NCI-H1930 (cell line): ENCODE measurements at places on chromosomes 1 and 21.

DNA sequence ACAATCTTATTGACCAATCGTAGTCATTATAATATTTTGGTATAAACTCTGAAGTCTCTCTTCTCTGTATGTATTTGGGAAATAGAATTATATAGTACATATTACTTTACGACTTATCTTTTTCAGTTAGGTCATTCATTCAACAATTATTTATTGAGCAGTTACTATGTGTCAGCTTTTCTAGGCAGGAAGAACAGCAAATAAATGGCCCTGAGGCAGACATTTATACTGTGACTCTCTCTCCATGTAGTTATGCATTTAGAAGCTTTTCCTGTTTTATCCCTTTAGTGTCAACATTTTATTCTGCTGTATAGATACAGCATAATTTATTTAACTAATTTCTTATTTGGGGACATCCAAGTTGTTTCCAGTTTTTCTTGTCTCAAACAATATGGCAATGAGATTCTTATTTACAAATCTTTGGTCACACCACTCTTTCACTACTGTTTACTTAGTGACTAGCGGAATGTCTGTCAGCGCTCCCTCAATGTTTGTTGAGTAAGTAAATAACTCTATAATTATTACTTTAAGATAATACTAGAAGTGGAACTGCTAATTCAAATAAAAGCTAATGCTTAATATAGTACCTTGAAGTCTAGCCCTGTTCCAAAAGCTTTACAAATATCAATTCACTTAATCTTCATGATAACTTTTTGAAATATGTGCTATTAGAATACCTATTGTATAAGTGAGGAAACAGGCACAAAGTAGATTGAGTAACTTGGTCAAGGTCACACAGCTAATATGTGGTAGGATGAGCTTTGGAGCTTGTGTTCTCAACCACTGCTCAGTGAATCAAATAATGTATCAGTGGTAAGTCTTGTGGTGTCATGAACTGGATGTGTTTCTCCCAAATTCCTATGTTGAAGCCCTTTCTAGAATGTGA is 465.6 kb downstream of the SIPA1L2 start:
- DNase-seq = no peak

GRCh38 chr1:91400133-91400725 is 4.4 kb downstream of the HFM1 start:
- DNase-seq = no peak

DNA sequence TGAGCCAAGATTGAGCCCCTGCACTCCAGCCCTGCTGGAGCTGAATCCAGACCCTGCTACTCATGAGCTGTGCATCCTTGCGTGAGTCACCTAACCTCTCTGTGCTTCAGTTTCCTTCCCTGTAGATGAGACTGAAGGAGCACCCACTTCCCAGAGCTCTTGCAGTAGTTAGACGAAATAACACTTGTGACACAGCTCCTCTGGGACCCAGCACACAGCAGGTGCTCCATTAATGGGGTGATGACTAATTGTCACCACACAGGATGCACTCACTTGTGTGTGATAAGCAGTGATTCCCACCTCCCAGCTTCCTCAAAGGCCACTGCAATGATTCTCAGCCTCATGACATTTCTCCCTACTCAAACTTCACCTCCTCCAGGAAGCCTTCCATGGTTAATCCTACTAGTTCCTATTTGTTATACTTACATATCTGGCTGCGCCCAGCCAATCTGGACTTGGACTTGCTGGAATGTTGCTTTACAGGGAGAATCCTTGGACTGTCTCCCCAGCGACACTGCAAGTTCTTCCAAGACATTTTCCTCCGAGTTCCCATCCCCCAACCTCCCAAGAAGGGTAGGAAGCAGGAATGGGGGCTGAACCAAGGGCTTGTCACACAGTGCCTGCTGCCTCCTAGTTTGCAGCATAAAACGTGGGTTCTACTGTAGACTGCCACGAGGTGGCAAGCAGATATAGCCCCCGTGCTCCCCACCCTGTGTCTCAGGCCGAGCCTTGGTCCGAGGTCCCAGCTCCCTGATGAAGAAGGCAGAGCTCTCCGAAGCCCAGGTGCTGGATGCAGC is 17.2 kb downstream of the DRAXIN start:
- no peak for DNase-seq

- no peak for DNase-seq
These were observed 59.1 kb downstream of the PLXNA2 start for GRCh38 chr1:208184966-208185654.

DNA sequence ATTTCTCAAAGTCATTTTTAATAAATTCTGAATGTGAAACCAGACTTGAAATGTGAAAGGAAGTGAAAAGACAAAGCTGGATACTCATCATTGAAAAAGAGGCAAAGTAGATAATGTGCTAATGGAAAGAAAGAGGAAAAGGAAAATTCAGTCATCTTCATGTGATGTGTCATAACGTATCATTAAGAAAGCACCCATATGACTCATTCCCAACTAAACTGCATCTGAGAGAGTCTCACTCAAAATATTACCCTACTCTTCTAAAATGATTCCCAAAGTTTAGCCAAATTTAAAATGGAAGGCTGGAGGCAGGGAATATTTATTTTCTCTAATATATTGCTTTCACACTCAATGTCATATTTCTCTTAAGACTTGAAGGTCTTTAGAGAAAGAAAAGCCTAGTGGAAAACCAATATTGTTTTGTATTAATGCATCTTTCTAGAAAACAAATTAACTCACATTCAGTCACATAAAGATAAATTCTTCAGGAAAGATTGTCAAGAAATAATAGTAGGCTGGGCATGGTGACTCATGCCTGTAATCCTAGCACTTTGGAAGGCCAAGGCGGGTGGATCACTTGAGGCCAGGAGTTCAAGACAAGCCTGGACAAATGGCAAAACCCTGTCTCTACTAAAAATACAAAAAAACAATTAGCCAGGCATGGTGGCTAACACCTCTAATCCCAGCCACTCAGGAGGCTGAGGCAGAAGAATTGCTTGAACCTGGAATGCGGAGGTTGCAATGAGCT is 129.9 kb downstream of the SLC30A10 start:
- DNase-seq = no peak

- DNase-seq = no peak
These were observed 39.2 kb downstream of the CDK18 start for GRCh38 chr1:205543351-205544301.

DNA sequence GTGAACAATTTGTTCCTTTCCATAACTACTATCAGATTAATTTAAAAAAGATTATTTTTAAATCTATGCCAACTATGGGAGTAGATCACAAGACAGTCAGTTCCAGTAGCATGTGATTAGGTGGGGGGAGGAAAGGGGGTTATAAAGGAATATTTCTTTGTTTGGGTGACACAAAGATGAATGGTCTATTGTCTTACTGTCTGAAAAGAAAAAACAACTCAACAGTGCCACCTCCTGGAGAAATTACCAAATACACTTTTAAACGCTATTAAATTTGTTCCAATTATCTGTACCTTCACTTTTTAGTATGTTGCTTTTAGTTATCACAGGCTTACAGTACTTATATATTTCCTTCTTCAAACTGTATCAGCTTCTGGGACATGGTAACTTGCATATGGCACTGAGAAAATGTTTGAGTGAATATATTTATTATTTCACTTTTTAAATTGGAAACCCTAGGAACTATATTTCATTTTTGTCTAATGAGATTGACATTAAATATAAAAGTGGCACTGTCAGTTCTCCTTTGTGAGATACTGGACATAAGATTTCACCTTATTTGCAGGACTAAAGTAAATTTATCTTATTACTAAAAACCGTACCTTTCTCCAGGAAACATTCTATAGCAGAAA is 1.7 kb upstream of the SORT1 start:
- peak; percentile 53 for DNase-seq

DNA sequence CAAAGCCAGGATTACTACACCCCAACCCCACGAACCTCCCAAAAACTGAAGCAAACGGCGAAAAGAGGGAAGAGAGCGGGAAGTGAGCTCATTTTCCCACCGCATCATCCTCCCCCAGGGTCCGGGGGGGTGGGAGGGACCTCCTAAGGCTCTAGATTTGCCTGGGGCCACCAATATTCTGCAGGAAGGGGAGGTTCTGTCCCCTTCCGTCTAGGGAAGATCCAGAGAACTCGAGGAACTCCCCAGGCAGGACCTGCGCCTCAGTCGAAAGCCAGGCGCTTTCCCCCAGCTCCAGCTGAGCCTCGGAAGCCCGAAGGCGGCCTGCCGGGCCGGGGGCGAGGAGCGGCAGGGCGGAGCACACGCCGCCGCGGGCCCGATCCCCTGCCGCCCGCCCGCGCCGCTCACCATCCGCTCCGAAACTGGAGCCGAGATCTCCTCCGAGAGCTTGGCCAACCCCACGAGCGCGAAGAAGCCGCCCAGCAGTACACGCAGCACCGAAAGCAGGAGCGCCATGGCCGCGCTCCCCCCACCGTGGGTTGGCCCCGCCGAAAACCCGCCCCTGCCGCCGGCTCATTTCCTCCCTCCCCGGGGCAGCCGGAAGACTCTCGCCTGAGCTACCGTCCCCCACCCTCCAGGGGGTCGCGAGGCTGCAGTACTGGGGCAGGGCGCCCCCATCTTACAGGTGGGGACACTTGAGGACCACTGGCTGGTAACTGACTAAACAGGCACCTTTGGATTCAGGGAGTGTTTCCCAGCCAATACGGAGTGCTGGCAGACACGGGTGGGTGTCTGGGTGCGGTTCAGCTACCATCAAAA is at the start of gene TMEM35B:
TMEM35B (minus strand) TSS at position 555 of the 816 bp plus-strand sequence; CDS start at position 513, 42 bp downstream.
- no peak for DNase-seq

GRCh38 chr1:243496806-243497205 is 241.0 kb downstream of the SDCCAG8 start:
- DNase-seq = no peak

GRCh38 chr1:229856009-229856650 is 210.9 kb upstream of the GALNT2 start:
- no peak for DNase-seq

DNA sequence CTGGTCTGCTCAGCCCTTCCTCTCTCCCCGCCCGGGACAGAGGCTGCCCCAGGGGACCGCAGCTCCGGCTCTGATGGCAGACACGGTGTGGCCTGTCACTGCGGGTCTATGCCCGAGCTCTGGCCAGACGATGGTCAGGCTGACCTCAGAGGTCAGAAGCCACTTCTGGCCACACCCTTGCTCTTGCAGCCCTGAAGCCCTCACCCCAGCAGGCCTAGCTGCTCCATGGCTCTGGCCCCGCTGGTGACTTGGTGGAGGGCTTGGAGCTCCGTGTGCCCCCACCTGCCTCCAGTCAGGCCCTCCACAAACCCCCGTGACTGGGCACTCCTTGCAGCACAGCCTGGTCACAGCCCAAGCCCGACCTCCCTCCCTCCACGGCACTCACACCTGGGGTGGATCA is 47.6 kb downstream of the PRDM16 start:
- no peak for DNase-seq

GRCh38 chr1:54609301-54609921 is 13.9 kb downstream of the FAM151A start:
- no peak for DNase-seq

DNA sequence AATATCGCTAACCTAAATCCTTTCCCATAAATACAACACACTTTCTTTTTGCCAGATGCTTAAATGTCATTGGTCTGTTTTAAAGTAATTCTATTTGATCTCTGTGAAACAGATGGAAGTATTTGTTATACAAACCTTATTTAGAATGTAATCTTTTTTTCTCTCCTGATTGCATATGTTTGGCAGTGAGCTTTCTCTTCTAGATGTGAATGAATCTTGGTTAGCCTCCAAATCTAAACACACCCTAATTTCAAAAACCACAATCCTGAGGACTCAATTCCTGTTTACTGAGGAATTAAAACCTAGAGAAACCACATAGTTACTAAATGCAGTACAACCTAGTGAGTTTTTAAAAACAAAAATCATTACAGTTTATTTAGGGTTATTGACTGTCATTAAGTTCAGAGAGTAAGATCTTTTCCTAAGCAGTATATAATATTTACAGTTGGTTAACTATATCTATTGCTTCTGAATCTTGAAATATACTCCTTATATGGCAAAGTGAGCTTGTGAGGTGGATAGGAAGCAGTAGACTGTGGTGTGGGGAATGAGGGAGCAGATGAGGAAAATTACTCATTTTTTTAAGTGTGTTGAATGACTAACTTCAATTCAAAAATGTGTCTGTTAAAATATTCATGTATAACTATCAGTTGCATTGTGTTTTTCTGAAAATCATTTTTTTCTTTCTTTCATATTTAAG is 218.7 kb downstream of the FMN2 start:
- DNase-seq = no peak

GRCh38 chr1:58982259-58982998 is 198.6 kb upstream of the JUN start:
- no peak for DNase-seq

DNA sequence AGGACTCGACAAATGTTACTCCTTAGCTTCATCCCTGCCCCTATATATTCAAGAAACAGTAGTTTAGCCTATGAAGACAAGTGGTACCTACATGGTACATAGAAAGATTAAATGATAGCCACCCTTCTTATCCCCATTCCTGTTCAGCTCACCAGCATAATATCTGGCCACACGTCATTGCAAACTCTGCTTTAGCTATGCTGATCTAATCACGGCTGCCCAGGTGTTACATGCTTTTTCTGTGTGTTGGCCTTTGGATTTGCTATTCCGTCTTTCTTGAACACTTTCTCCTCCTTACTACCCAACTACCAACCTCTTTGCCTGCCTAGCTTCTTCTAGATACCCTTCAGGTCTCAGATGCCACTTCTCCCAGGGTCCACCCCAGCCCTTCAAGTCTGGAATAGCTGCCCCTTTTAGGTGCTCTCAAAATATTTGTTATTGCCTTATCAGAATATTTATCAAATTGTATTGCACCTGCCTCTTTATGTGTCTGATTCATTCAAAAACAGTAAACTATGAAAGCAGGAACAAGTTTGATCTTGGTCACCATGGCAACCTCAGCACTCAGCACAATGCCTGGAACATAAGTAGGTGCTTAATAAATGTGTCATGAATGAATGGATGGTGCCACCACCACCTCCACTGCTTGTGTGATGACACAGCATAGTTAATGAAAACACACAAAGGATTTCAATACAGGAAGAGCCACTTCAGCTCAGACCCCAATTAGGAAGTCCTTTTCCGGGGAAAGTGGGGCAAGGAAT is 11.4 kb upstream of the DNASE2B start:
- DNase-seq = no peak

GRCh38 chr1:60972841-60973364 is 109.5 kb upstream of the NFIA start:
- no peak for DNase-seq

DNA sequence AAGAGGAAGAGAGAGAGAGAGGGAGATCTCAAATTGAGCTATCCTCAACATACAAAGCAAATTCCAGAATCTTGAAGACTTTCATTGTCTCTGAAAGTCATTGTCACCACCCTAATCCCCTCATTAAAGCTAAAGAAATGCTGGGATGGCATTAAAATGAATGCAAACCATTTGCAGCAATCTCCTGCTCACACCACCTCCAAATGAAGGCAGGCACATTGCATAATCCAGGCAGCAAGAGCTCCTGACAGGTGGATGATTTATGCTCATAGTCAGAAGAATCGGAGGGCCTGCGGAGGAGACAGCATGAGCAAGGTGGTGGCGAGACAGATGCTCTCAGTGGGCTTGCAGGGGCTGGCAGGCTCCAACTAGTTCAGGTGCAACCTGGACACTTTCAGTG is 90.2 kb downstream of the ESRRG start:
- no peak for DNase-seq

GRCh38 chr21:17819114-17819876 is at the start of gene C21orf91:
Gene C21orf91 (minus strand): TSS chr21:17819356. CDS start chr21:17818318, 1,038 bp downstream.
- DNase-seq = peak; percentile 37
